Lower lobe of right lung (tissue), 2 donors: ENCODE measurements at places on chromosomes 13 and 19. TPM values are rescaled to one million over a fixed set of nuclear protein-coding genes. Genes with fewer than 3 reads are reported as not detected.

Gene ATP8A2
- 1.7 TPM for total RNA-seq

Gene CEACAM19
- total RNA-seq: 7.7 TPM

Gene CGB1
- total RNA-seq: not detected

Gene RUBCNL
- total RNA-seq: 3.5 TPM

Gene PSG3
- not detected for total RNA-seq

Gene EPS8L1
- 28.1 TPM for total RNA-seq

Gene IGFL1
- not detected for total RNA-seq

Gene LAIR1
- 176 TPM for total RNA-seq

Gene GIPR
- 7.5 TPM for total RNA-seq

Gene BBC3
- 18.5 TPM for total RNA-seq

Gene ABHD8
- total RNA-seq: 19.5 TPM

Gene ELSPBP1
- total RNA-seq: not detected

Gene RNF225
- total RNA-seq: not detected

Gene SOX1
- not detected for total RNA-seq

Gene PSG1
- not detected for total RNA-seq

Gene RAB20
- 51.3 TPM for total RNA-seq

Gene AP1M2
- total RNA-seq: 36.9 TPM

Gene KLK2
- total RNA-seq: not detected

Gene ATP4B
- total RNA-seq: not detected

Gene SYCN
- total RNA-seq: not detected

Gene TPTE2
- total RNA-seq: not detected

Gene SPINT2
- total RNA-seq: 202 TPM

Gene PALM3
- total RNA-seq: 7.7 TPM

Gene SCN1B
- total RNA-seq: 9.8 TPM

Gene LYL1
- total RNA-seq: 27.2 TPM

Gene ADGRE3
- total RNA-seq: 25.5 TPM

Gene PSG7
- not detected for total RNA-seq

Gene URI1
- total RNA-seq: 46.0 TPM

Gene CERS4
- 60.6 TPM for total RNA-seq

Gene OR4F17
- total RNA-seq: not detected

Gene HSPB6
- total RNA-seq: 29.4 TPM

Gene ZC3H13
- total RNA-seq: 52.0 TPM

Gene ZIC2
- total RNA-seq: not detected

Gene SDHAF1
- 14.4 TPM for total RNA-seq

Gene ELAVL3
- total RNA-seq: not detected

Gene LRRC8E
- total RNA-seq: 6.6 TPM

Gene LHB
- not detected for total RNA-seq

Gene FXYD5
- total RNA-seq: 152 TPM
